Suprapubic skin (tissue), 4 donors: ENCODE measurements at places on chromosomes 5 and 9. TPM values are rescaled to one million over a fixed set of nuclear protein-coding genes. Genes with fewer than 3 reads are reported as not detected.

The CBY3 gene
- not detected for total RNA-seq

The C5orf58 gene
- total RNA-seq, result not detected

The BNC2 gene
- 6.5 TPM for total RNA-seq

The TTLL11 gene
- total RNA-seq, result 9.6 TPM

The GABRA1 gene
- not detected for total RNA-seq

The SNCAIP gene
- total RNA-seq, result 6.5 TPM

The NUTM2F gene
- total RNA-seq, result not detected

The RNF20 gene
- 24.1 TPM for total RNA-seq

The F2RL1 gene
- total RNA-seq, result 100 TPM

The PCDHAC2 gene
- not detected for total RNA-seq

The TMEM215 gene
- total RNA-seq, result not detected

The SLC23A1 gene
- total RNA-seq, result 2.3 TPM

GRCh38 chr5:115898656-115899055 is 56.9 kb downstream of the AP3S1 start:
- DNase-seq, result no peak

DNA sequence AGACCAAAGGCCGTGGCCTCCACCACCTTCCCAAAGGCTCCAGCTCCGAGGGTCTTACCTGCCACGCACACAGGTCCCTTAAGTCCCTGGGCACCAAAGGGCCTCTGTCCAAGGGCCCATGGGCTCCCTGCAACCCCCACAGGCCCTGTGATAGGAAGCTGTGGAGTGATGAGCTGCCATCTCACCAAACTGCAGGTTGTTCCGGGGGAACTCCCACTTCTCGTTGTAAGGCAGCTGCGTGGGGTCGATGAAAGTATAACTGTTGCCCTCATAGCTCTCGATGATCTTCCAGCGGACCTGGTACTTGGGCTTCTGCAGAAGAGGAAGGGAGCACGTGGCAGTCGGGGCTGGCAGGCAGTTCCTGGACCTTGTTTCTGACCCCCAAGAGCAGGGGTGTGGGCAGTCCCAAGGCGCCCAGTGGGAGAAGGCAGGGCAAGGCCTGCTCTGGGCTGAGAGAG is 24.8 kb downstream of the CSF1R start:
- no peak for DNase-seq

DNA sequence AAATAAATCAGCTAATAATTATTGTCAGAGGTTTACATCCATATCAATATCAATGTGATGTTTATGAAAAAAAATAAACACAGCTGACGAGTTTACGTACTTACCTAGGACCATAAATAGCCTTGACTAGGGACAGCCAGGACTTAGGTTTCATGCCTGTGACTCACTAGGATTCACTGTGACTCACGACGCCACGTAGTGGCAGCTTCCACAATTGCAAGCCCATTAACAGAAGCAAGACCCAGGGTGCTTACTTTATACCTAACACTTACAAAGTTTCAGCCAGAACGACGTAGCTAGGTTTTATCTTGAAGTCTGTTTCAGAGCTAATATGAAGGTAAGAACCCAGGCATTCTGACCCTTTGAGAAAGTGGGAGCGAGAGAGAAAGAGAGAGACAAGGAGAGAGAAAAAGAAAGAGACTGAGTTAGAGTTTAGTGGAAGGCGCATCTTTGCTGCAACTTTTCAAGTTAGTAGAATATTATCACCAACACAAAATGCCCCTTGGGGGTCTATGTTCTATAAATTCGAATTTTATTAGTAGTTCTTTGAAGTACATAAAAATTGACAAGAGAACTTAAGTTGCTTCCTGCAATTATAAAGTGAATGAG is 191.2 kb downstream of the GNA14 start:
- DNase-seq, result peak; percentile 84

DNA sequence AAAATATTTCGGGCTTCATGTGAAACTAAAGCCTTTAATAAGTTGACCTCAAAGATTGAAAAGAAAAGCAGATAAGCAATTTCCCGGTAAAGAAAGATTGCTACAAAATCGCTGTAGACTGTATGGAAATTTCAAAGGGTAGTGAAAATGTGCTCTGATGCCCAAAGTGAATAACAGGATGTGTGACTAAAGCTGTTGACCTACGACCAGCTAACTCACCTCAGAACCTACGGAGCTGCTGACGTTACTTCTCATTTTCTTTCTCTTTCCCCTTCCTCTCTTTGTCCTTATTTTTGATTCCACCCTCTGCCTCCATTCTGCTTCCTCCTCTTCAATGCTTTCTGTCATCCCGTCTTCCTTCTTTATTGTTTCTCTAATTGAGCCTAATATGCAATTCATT is 103.2 kb downstream of the PDE4D start:
- no peak for DNase-seq

DNA sequence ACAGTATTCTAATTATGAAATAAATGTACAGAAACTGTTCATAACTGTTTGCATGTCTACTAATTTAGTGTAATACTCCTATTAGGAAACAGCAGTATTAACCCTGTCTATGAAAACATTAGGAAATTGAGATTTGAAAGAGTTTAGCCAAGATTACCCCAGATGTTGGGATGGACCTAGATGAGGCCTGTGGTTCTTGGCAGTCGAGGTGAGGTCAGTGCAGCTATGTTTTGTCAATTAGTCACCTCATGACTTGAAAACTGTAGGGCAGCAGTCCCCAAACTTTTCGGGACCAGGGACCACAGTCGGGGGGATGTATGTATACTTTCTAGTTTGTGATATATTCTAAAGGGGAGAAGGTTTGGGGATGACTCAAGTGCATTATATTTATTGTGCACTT is 4.7 kb downstream of the LNPEP start:
- no peak for DNase-seq

GRCh38 chr5:74073257-74073656 is 447.3 kb downstream of the ARHGEF28 start:
- DNase-seq, result no peak

DNA sequence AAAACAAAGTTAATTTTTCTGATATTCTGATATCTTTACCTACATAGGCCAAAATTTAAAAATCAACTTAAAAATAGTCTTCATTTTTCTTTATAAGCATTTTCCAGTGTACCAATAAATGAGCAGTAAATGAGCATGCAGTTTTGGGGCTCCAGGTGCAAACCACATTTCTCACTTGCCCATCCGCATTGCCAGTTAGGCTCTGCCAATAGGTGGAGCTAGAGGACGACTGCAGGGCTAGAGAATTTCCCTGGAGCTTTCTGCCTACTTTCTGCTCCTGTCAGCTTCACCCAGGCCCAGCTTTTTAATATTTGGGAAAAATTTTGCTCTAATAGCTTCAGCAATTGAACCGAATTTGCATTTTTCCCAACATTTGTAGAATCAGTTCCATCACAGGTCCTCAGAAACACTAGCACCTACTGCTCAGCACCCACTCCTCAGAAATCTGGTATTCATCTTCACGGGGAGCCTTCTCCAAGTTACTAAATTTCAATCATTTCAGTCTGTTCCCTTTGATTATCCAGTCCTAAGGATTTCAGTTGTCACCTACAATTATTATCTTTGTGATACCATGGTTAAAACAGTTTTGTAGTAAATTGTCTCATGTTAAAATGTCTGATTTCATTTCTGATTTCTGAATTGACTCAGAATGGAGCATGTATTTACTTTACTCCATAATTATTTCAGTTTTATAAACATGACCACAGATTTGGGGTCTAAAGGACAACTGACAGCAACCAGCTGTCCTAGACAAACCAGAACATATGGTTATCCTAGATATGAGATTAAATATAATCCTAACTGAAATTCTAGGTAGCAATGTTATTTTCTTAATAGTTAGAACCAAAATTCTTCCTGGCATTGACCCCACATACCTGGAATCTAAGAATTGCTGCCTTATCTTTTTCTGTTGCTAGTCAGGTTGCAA is 104.6 kb upstream of the FAM174A start:
- DNase-seq, result no peak

- no peak for DNase-seq
Measured at GRCh38 chr9:122122903-122123632, 30.0 kb upstream of the TTLL11 start.

DNA sequence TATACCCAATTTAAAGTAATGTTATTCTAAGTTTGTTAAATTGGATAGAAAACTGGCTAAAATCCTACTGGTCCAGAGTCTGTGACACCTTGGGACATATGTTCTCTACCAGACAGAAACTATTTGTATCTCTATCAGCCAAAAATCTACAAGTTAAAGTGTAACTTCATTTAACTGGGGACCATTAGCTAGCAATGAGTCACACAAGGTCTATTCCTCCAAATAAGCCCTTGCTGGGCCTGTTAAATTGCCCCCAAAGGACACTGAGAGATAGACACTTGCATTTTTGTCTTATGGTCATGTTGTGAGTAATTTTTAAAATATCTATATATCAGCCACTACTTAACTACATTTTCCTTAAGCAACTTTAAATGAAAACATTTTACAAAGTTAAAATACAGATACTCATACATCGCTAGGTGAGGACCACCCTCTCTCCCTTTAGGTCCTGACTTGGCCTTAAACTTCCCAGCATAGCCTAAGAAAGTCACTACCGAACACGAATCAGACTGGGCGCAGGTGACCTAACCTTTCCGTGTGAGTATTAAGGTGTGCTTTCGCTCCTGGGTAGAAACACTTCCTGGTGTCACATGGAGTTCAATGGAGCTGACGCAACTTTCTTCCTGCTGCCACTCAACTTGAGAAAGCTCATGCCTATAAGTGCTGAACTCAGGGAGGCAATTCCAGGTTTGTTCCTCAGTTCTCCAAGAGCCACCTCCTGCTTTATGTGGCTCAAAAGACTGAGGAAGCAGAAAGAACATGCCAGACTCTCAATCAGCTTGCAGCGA is 249.1 kb downstream of the DIRAS2 start:
- DNase-seq, result no peak

DNA sequence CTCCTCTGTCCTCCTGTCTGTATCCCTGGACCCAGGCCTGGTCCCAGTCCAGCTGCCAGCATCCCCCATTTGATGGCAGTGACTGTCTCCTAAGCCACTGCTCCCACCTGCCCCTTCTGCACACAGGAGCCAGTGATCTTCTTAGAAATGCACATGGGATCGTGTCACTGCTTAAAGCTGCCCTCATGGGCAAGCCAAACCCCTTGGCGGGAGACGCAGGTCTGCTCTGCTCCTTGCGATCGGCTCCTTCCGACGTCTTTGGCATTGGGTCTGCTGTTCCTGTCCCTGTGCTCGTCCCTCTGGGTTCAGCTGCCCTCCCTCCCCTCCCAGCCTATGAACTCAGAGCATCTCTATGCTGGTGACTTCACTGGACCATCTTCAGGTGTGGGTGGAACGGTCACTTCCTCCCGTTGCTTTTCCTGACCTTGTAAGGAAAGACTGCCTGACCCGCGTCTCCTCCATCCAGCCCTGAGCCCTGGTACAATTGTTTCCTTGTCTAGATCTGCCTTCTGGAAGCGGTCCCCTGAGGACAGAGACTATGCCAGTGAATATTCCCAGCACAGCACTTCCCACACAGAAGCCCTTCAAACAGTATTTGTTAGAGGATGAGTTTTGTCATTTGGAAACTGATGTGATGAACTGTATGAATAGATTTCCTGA is 116.5 kb downstream of the ZNF354C start:
- DNase-seq, result no peak

GRCh38 chr9:17487467-17487866 is 91.4 kb upstream of the SH3GL2 start:
- DNase-seq, result no peak

DNA sequence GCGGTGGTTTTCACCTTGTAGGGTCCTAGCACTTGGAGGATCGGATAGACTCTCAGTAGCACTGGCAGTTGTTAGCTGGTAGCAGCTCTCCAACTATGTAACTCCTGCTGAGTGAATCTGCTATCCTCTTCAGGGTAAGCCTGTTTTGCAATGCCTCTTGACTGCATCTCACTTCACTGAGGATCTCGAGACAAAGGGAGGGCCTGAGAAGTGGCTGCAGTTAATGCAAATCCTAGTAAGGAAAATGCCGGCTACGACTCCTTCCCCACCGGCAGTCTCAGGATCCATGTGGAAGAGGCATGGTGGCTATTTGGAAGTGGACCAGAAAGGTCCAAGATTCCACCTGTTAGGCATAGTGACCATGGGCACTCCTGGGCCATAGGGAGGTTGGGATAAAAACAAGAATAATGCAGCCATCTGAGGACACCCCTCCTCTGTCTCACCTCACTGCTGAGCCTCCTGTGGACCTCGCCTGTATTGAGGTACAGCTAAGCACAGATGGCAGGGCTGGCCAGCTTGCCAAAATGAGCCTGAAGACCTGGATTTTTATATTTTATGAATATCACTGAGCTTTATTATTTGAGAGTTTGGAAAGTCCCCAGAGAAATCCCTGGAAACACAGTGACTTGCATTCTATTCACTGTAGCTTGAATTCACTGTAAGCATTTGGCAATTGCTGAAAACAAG is 146.0 kb downstream of the LIFR start:
- DNase-seq, result no peak

- peak; percentile 98 for DNase-seq
Measured at GRCh38 chr9:124861342-124862229, at the start of the genes ARPC5L and RPL35. ARPC5L (plus strand) TSS chr9:124862130; CDS start chr9:124869291, 7,161 bp downstream. RPL35 (minus strand) TSS chr9:124861957; CDS start chr9:124861912, 45 bp downstream.

- DNase-seq, result no peak
Measured at GRCh38 chr5:97094579-97095317, 47.7 kb downstream of the LIX1 start.

- no peak for DNase-seq
Measured at GRCh38 chr5:171682801-171683200, 102.8 kb upstream of the SMIM23 start.

DNA sequence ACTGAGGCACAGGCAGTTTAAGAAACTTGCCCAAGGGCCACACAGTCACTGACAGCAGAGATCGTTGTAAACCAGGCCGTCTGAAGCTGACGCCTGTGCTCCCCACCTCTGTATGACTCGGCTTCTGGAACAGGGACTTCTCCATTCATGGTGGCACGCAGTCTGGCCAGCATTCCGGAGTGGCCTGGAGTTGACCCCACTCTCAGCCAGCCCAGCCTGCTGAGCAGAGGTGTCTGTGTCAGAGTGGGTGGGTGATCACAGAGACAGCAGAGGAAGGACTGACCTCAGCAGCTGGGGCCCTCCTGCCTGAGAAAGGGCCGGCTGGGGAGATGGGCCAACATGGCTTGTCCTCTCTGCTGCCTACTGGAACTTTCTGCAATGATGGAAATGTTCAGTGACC is 12.6 kb downstream of the LRSAM1 start:
- DNase-seq, result no peak
